ENCODE measurements at places on chromosomes 3 and 15. TPM values are rescaled to one million over a fixed set of nuclear protein-coding genes. Genes with fewer than 3 reads are reported as not detected.
A peak's percentile ranks its signal among the peaks of the same experiment; 100 is the strongest.

GRCh38 chr15:98927996-98928395 lies 79.6 kb downstream of the PGPEP1L start:
- H3K4me3 ChIP-seq, result no peak overlapping the region
- H3K27ac ChIP-seq, result peak overlapping the region; percentile 72
- peaks cover 15% of the 10 kb centered on the region for H3K4me1 ChIP-seq

DNA sequence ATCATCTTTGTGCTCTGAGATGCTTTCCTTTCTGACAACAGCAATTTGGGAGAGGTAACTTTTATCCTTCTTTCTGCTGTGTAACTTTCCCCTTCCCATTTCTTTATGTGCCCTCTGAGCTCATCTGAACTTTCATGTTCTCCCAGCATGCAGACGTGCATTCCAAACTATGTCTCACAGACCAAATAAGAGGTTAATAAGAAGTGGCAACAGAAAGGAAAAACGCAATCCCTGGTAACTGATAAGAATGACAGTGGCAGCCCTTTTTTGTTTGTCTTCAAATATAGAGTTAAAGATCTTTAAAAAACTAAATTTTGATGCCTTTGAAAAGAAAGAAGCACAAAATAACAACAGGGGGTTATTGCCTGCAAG lies 533.4 kb downstream of the FOXP1 start:
- H3K36me3 ChIP-seq, result peaks cover 66% of the 10 kb centered on the region
- DNase-seq, result no peak
- H3K4me1 ChIP-seq, result peaks cover 98% of the 10 kb centered on the region
- H3K4me3 ChIP-seq, result no peak overlapping the region
- no peaks in the 10 kb centered on the region for H3K27me3 ChIP-seq

GRCh38 chr3:159645874-159646273 lies 342.8 kb upstream of the IL12A start:
- H3K4me3 ChIP-seq, result no peak overlapping the region
- no peak for DNase-seq
- no peaks in the 10 kb centered on the region for H3K27me3 ChIP-seq
- peaks cover 7% of the 10 kb centered on the region for H3K4me1 ChIP-seq
- H3K27ac ChIP-seq, result no peak overlapping the region

- DNase-seq, result no peak
- H3K27ac ChIP-seq, result peak overlapping the region; percentile 53
- H3K27me3 ChIP-seq, result no peaks in the 10 kb centered on the region
- H3K4me1 ChIP-seq, result peaks cover 23% of the 10 kb centered on the region
Observed at GRCh38 chr3:99118381-99118780, 216.9 kb upstream of the DCBLD2 start.

DNA sequence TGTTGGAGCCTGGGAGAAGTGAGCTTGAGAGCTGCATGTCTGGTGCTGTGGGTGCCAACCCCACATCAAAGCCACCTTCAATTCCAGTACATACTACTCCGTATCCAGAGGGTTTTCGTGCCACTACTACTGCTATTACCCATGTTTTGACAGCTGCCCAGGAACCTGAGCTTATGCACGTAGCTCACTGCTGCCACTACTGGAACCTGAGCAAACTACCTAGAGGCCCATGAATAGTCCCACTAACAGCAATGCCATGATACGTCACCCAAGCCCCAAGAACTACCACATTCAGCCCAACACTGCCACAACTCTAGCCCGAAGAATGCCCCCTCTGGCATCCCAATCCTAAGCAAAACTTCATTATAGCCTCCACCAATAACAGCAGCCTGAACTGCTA lies 215.2 kb upstream of the BCHE start:
- H3K27me3 ChIP-seq, result no peaks in the 10 kb centered on the region
- no peak overlapping the region for H3K27ac ChIP-seq
- no peaks in the 10 kb centered on the region for H3K4me1 ChIP-seq
- H3K36me3 ChIP-seq, result no peaks in the 10 kb centered on the region

DNA sequence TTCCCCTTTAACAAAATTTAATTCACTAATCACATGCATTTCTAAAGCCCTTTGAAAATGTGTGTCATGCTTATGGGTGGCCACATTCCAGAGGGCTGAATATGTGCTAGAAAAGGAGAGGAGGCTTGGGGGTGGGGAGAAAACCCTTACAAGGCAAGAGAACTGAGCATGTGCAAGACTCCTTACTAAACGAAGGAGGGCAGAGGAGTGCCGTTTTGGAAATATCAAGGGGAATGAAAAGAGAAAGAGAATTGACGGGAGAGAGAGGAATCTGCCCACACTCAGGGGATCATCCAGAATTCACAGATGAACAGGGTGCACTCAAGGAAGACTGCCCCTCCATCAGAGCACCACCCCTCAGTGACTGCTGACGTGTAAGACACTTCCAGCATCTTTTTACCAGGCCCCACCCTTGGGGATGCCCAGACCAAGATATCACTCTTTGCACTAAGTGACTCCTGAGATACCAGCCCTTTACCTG lies 37.9 kb upstream of the TSC22D2 start:
- no peaks in the 10 kb centered on the region for H3K36me3 ChIP-seq
- no peaks in the 10 kb centered on the region for H3K27me3 ChIP-seq
- peak; percentile 86 for DNase-seq
- peaks cover 60% of the 10 kb centered on the region for H3K4me1 ChIP-seq
- peak overlapping the region; percentile 74 for H3K4me3 ChIP-seq

- no peaks in the 10 kb centered on the region for H3K36me3 ChIP-seq
- no peak for DNase-seq
- H3K27me3 ChIP-seq, result no peaks in the 10 kb centered on the region
Observed at GRCh38 chr3:185340751-185341150, 22.2 kb upstream of the MAP3K13 start.

DNA sequence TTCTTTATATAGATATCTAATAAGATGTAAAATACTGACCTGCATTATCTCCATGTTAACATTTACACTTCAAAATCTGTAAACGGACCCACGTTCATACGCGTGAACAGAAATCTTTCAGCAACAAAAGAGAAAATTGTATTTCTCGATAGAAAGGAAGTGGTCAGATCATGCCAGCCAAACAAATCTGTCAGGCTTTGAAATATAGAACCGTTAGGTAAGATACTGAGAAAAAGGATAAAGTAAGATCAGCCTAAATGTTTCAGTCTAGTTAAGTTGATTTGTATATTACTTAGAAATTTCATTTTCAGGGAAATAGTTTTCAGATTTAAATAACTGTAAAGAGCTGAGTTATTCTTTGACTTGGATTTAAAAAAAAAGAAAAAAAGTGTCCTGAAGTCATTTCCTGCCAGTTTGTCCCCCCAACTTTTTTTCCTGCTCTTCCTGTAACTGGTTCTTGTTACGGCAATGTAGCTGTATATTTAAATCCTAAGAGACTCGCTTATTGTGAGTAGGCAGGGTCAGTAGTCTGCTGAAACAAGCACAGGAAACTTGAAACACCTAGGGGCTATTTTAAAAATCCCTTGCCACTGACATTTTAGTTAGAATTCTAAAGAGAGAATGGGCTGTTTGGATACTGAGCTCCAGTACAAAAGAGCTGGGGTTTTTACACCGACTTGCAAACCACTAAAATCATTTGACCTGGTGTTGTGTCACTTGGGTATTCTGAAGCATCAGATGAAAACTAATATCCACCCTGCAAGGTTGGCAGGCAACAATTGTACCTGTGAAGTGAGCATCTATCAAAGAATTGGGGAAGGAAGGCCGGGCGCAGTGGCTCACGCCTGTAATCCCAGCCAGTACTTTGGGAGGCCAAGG lies 237.5 kb downstream of the UBE2E2 start:
- DNase-seq, result no peak
- H3K27me3 ChIP-seq, result no peaks in the 10 kb centered on the region
- peaks cover 23% of the 10 kb centered on the region for H3K4me1 ChIP-seq
- H3K4me3 ChIP-seq, result no peak overlapping the region
- H3K36me3 ChIP-seq, result no peaks in the 10 kb centered on the region
- H3K27ac ChIP-seq, result peak overlapping the region; percentile 45

- H3K27ac ChIP-seq, result no peak overlapping the region
- peaks cover 52% of the 10 kb centered on the region for H3K27me3 ChIP-seq
- no peak for DNase-seq
- H3K36me3 ChIP-seq, result no peaks in the 10 kb centered on the region
Observed at GRCh38 chr15:44788748-44789147, 52.4 kb downstream of the TRIM69 start.

- H3K27ac ChIP-seq, result peak overlapping the region; percentile 94
- no peaks in the 10 kb centered on the region for H3K36me3 ChIP-seq
- peak overlapping the region; percentile 79 for H3K4me3 ChIP-seq
- H3K4me1 ChIP-seq, result peaks cover 91% of the 10 kb centered on the region
- no peaks in the 10 kb centered on the region for H3K27me3 ChIP-seq
Observed at GRCh38 chr3:71305231-71306206, 278.0 kb downstream of the FOXP1 start.

- no peaks in the 10 kb centered on the region for H3K36me3 ChIP-seq
- H3K4me3 ChIP-seq, result no peak overlapping the region
- H3K27ac ChIP-seq, result peak overlapping the region; percentile 24
- no peaks in the 10 kb centered on the region for H3K27me3 ChIP-seq
Observed at GRCh38 chr3:30357897-30358296, 248.5 kb upstream of the TGFBR2 start.

GRCh38 chr3:124837730-124838186 lies 49.4 kb downstream of the ITGB5 start:
- H3K4me1 ChIP-seq, result peaks cover 78% of the 10 kb centered on the region
- no peak overlapping the region for H3K4me3 ChIP-seq
- no peak for DNase-seq

DNA sequence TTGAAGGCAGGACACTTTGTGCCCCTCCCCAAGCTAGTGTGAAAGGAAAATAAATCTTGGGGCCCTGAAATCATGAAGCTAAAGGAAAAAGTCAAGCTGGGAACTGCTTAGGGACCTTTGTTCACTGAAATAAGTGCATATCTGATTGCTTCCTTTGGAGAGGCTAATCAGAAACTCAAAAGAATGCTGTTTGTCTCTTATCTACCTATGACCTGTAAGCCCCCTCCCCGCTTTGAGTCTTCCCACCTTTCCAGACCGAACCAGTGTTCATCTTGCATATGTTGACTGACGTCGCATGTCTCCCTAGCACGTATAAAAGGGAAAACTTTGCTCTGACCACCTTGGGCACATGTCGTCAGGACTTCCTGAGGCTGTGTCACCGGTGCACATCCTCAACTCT lies 53.1 kb downstream of the SLC30A4 start:
- peaks cover 2% of the 10 kb centered on the region for H3K4me1 ChIP-seq
- no peaks in the 10 kb centered on the region for H3K36me3 ChIP-seq
- DNase-seq, result no peak
- H3K27me3 ChIP-seq, result peaks cover 35% of the 10 kb centered on the region
- no peak overlapping the region for H3K4me3 ChIP-seq

GRCh38 chr3:31105438-31106077 lies 211.1 kb upstream of the GADL1 start:
- H3K4me3 ChIP-seq, result no peak overlapping the region
- H3K27ac ChIP-seq, result no peak overlapping the region
- H3K36me3 ChIP-seq, result no peaks in the 10 kb centered on the region
- no peak for DNase-seq
- peaks cover 8% of the 10 kb centered on the region for H3K4me1 ChIP-seq

- no peaks in the 10 kb centered on the region for H3K27me3 ChIP-seq
- peaks cover 13% of the 10 kb centered on the region for H3K4me1 ChIP-seq
- no peaks in the 10 kb centered on the region for H3K36me3 ChIP-seq
- DNase-seq, result no peak
- H3K27ac ChIP-seq, result no peak overlapping the region
Observed at GRCh38 chr3:82824491-82824890, 1063.0 kb upstream of the GBE1 start.

The CPOX gene
- 19.3 TPM for total RNA-seq

The MUC20 gene
- total RNA-seq, result 6.2 TPM

The TIGIT gene
- total RNA-seq, result not detected

The CCNL1 gene
- 93.0 TPM for total RNA-seq

The OR5K2 gene
- not detected for total RNA-seq

The OXTR gene
- 24.0 TPM for total RNA-seq

The C2CD4A gene
- total RNA-seq, result not detected

The ATP13A5 gene
- not detected for total RNA-seq

The NANOGP8 gene
- not detected for total RNA-seq

The LIPH gene
- total RNA-seq, result not detected

Measured in osteocyte (in vitro differentiated cells).